ENCODE measurements at places on chromosomes 2 and 18. TPM values are rescaled to one million over a fixed set of nuclear protein-coding genes. Genes with fewer than 3 reads are reported as not detected.

The STAT1 gene
- total RNA-seq: 100 TPM

The POTEC gene
- not detected for total RNA-seq

The PPP4R3B gene
- 54.1 TPM for total RNA-seq

The RNF152 gene
- total RNA-seq: 28.6 TPM

The TEX261 gene
- total RNA-seq: 33.0 TPM

The MC5R gene
- total RNA-seq: not detected

The SLC9A4 gene
- total RNA-seq: 0.11 TPM

The SKA1 gene
- 5.0 TPM for total RNA-seq

The VSNL1 gene
- total RNA-seq: 0.61 TPM

The SYT4 gene
- total RNA-seq: 1.0 TPM

The APOB gene
- total RNA-seq: 0.23 TPM

The DYSF gene
- total RNA-seq: 1.4 TPM

The RGPD3 gene
- total RNA-seq: 0.09 TPM

The HOXD9 gene
- 1.1 TPM for total RNA-seq

The UBE2F gene
- total RNA-seq: 36.4 TPM

The UNC80 gene
- total RNA-seq: 0.55 TPM

The IL1R2 gene
- total RNA-seq: not detected

The CRYGC gene
- total RNA-seq: not detected

The LTBP1 gene
- total RNA-seq: 80.2 TPM

The SLC19A3 gene
- total RNA-seq: 11.4 TPM

The EIPR1 gene
- total RNA-seq: 26.4 TPM

The PPP1R1C gene
- total RNA-seq: 5.8 TPM

The EPB41L3 gene
- 59.9 TPM for total RNA-seq

The ZNF385B gene
- 0.11 TPM for total RNA-seq

The RGPD5 gene
- total RNA-seq: 111 TPM

The CAVIN2 gene
- total RNA-seq: 0.80 TPM

The GKN1 gene
- total RNA-seq: not detected

The NOSTRIN gene
- 0.90 TPM for total RNA-seq

The OXER1 gene
- total RNA-seq: 7.5 TPM

The GALNT13 gene
- 18.4 TPM for total RNA-seq

The MC4R gene
- not detected for total RNA-seq

The LIMS3 gene
- total RNA-seq: 3.1 TPM

The LRP1B gene
- total RNA-seq: 1.7 TPM

The ABCG5 gene
- total RNA-seq: not detected

The PSD4 gene
- 20.1 TPM for total RNA-seq

Data from mesothelial cell of epicardium (in vitro differentiated cells).